ENCODE measurements at places on chromosomes 5 and 9. TPM values are rescaled to one million over a fixed set of nuclear protein-coding genes. Genes with fewer than 3 reads are reported as not detected.

Gene CSF2
- total RNA-seq: not detected

Gene GFPT2
- 16.3 TPM for total RNA-seq

DNA sequence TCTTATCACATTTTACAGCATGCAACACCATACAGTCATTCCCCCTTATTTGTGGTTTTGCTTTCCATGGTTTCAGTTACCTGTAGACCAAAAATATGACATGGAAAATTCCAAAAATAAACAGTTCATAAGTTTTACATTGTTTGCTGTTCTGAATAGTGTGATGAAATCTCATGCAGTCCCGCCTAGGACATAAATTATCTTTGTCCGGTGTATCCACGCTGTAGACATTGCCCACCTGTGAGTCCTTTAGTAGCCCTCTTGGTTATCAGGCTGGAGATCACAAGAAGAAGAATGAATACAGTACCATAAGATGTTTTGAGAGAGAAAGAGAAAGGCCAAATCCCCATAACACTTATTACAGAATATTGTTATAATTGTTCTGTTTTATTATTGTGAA lies 68.1 kb downstream of the SLC46A2 start:
- no peak for DNase-seq

GRCh38 chr5:168334280-168334679 lies 42.8 kb downstream of the WWC1 start:
- no peak for DNase-seq
